ENCODE measurements at places on chromosomes 5 and 9.

DNA sequence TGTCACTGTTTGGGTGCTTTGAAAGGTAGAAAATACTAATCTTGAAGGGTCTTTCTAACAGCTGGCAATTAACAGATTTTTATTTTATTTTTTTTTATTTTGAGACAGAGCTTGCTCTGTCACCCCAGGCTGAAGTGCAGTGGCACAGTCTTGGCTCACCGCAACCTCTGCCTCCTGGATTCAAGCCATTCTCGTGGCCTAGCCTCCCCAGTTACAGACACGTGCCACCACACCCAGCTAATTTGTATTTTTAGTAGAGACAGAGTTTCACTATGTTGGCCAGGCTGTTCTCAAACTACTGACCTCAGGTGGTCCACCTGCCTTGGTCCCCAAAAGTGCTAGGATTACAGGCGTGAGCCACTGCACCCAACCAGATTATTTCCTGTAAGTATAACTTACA lies 12.8 kb upstream of the APC start:
- no peak for DNase-seq

DNA sequence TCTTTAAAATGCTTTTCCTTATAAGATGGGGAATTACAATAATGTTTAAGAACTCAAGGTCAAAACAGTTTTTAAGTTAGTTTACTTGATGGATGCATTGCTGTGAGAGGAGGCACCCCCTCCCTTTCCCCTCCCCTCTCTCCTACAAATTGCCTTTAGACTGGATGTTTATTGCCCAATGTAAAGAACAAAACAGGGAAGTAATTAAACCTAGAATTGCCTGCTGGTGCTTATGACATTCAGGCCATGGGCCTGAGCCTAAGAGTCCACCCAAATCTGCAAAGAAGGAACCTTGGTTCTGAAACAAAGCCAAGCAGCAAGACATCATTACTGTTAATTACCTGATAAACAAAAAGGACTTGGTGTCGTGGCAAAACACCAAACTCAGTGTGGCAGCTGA lies 630.3 kb downstream of the ISL1 start:
- DNase-seq: no peak

DNA sequence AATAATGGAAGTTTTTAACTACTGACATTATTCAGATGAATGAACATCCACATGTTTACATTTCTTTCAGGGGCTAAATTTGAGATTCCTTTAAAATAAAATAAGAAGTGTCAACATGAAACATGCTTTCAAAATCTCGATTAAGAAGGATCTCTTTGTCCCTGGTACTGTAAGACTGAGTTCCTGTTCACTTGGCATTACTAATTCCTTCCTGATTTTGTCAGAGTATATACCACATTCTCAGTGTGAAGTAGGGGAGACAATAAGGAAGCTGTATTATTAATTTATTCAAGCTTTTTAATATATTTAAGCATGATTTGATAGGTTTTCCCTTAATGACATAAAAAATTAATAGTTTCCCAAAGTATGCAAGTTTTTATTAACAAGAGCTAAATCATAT lies 81.5 kb upstream of the GRHPR start:
- DNase-seq: no peak

DNA sequence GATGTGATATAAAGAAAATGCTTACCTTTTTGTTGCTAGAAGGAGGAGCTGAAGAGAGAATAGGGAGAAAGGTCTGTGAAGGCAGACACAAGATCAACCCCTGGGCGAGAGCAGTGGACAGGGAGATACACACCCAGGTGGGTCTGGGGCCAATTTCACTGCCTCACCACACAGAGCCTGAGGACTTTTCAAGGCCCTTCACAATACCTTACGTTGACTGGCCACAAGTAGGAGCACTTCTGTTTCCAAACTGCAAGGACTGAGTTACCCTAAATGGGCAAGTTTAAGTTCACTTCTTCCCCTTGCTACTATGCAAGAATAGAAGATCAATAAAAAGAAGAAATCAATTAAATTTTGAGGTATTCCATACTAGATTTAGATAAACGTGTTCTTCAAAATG lies 174.5 kb upstream of the SLC12A2 start:
- DNase-seq: no peak

DNA sequence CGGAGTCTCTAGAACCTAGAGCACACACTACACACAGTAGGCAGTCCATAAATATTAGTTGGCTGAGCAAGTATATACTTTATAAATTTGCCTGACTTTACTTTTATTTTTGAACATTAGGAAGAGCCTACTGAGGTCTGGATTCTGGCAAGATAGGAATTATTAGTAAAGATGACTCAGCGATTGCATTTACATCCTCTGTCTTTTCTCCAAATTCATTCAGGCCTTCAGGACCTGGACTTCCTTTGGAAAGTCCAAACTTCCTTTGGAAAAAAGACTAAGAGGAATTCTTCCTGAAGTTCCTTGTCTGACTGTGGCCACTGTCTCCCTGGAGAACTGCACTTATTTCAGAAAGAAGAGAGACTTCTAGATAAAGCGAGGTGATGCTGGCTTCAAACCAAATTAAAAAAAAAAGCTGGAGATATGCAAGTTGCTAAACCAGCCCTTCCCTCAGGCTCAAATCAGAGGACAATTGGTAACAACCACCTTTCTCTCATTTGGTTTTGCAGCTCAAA lies 251.3 kb downstream of the GAS1 start:
- no peak for DNase-seq

DNA sequence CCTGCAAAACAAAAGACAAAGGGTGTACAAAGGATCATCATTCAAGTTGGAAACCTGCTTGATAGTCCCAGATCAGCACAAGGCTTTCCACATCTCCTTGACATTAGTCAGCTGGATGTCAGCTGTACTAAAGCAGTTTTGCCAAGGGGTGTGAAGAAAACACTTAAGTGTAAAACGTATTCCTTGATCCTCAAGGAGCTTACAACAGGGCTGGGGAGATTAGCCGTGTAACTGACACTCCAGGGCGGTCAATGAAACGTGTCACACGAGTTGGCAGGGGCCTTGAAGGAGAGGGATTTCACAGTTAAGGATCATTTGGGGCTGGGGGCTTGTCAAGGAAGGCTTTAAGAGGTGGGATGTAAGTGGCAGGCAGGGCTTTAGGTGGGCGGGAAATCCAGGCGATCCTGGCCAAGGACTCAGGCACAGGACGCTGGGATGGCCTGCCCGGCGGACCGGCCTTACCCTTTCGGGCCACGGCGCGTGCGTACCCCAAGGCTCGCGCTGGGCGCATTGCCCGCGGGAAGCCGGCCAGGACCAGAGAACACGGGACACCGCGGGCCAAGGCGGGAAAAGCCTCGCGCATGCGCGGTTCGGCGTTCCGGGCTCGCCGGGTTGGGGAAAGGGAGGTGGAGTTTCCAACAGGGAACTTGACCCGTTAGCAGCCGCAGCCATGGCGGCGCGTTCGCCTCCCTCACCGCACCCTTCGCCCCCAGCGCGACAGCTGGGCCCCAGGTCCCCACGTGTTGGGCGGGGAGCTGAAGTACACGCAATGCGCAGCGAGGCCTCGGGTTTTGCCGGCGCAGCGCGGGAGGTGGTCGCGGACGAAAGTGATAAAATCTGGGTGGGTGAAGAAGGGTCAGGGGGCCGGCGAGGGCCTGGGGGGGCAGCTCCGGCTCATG lies at the start of gene CNTLN:
TSS of gene CNTLN (plus strand) at position 645 of the 899 bp plus-strand sequence. CDS start at position 671, 26 bp downstream.
- DNase-seq: peak; percentile 41

DNA sequence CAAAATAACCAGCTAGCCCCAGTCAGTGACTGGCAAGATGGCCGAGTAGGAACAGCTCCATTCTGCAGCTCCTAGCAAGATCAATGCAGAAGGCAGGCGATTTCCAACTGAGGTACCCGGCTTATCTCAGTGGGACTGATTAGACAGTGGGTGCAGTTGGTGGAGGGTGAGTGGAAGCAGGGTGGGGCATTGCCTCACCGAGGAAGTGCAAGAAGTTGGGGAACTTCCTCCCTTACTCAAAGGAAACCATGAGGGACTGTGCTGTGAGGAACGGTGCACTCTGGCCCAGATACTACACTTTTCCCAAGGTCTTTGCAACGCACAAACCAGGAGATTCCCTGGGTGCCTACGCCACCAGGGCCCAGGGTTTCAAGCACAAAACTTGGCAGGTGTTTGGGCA lies 9.6 kb upstream of the BTNL8 start:
- DNase-seq: no peak

DNA sequence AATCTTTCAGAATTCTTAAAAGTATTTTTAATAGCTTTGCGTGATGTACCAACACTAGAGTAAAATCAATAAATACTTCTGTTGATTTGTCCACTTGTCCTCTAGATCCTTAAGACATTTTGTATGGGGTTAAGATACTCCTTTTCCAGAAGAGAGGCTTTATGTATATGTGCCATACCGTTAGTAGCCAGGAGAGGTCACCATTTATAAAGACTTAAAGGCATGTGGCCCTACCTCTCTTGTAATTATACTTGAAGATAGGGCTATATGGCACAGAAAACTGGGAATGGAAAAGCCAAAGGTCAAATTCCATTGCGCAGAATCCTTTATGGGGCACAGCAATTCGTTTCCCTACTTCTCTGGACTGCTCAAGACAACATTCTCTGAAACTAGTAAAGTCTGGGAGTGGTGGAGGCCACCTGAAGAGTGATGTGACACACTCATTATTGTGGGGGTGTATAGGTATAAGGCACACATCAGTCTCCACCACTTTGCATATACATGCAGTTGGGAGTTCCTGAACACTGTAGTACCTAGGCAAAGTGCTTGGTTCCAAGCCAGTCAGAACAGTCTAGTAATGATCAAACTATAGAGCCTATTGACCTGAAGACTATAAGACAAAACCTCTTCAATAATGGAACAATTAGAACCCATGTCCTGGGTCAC lies 140.1 kb upstream of the FBXL17 start:
- DNase-seq: no peak

DNA sequence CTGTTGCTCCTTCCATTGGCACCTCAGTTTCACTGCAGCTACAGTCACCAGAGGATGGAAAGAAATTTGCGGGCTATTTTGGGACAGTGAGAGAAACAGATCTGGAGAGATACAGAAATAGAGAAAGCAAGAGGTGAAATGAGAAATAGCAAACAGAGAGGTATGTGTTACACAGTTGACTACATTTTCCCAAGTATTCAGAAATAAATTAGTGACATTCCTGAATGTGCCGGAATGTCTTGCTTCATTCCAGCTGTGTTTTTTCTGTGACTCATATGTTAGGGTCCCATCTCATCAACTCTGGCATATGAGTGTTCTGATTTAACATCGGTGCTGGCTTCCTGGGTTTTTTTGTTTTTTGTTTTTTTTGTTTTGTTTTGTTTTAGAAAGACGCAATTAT lies 63.8 kb upstream of the ZNF462 start:
- no peak for DNase-seq

- no peak for DNase-seq
These were observed 237.5 kb downstream of the GADD45G start for GRCh38 chr9:89842267-89842768.

GRCh38 chr5:135253601-135254178 lies 145.3 kb downstream of the MACROH2A1 start:
- DNase-seq: no peak

DNA sequence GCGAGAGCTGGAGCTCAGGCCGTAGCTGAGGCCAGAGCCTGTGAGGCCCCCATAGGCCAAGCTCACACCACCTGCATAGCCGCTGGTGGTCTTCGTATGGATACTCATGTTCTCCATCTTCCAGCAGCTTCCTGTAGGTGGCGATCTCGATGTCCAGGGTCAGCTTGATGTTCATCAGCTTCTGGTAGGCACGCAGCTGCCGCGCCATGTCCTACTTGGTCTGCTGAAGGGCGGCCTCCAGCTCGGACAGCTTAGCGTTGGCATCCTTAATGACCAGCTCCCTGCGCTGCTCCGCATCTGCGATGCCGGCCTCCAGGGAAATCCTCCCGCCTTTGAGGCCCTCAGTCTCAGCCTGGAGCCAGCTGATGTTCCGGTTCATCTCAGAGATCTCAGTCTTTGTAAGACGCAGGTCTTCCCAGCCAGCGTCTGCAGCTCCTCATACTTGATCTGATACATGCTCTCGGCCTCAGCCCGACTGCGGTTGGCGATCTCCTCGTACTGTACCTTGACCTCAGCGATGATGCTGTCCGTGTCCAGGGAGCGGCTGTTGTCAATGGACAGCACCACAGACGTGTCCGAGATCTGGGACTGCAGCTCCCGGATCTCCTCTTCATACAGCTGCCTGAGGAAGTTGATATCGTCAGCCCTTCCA lies 172.1 kb downstream of the PPP2R2B start:
- DNase-seq: no peak

DNA sequence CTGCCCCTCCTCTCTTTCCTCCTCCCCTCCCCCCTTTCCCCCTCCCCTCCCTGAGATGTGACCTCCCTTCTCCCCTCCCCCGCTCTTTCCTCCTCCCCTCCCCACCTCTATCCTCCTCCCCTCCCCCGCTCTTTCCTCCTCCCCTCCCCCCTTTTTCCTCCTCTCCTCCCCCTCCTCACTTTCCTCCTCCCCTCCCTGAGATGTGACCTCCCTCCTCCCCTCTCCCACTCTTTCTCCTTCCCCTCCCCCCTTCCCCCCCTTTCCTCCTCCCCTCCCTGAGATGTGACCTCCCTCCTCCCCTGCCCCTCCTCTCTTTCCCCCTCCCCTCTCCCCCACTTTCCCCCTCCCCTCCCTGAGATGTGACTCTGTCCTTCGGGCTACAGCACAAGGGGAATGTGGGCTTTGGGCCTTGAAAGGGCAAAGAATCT lies 169.8 kb downstream of the COL23A1 start:
- no peak for DNase-seq

GRCh38 chr9:137666513-137666822 lies 47.7 kb downstream of the EHMT1 start:
- DNase-seq: no peak

DNA sequence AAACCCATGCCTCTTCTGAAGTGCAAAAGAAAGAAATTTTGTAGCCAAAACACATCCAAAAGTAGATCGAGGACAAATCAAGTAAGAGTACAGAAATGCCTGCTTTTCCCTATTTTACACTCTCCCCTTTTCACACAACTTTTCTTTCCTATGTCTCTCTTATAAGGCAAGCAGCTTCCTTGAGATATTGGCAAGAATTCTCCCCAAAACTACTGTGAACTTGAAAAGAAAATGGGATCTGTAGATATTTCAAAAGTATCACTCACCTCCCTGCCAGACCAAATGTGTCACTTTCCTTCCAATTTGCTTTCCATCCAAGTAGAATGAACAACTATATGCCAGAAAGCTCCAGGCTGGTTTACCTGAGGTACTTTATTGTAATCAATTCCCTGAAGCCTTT lies 47.9 kb upstream of the GABRA6 start:
- DNase-seq: no peak

DNA sequence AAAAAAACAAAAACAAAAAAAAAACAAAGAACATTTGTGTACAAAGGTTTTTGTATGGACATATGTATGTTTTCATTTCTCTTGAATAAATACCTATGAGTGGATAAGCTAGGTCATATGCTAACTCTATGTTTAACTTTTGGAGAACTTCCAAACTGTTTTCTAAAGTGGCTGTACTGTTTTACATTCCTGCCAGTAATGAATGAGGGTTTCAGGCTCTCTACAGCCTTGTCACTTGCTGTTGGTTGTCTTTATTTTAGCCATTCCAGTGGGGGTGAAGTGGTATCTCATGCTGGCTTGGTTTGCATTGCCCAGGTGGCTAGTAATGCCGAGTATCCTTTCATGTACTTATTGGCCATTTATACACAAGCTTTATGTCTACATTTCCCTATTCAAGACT lies 9.1 kb upstream of the TRIO start:
- DNase-seq: no peak

GRCh38 chr5:41681840-41682239 lies 171.4 kb upstream of the PLCXD3 start:
- DNase-seq: no peak

Measured in activated CD8-positive, alpha-beta memory T cell treated with anti-CD3 and anti-CD28 coated beads for 1 hour (primary cell).